NCI-H510A (cell line): ENCODE measurements at places on chromosomes 2 and 18.

GRCh38 chr2:65062843-65063825 lies 6.9 kb downstream of the CEP68 start:
- no peak for DNase-seq

DNA sequence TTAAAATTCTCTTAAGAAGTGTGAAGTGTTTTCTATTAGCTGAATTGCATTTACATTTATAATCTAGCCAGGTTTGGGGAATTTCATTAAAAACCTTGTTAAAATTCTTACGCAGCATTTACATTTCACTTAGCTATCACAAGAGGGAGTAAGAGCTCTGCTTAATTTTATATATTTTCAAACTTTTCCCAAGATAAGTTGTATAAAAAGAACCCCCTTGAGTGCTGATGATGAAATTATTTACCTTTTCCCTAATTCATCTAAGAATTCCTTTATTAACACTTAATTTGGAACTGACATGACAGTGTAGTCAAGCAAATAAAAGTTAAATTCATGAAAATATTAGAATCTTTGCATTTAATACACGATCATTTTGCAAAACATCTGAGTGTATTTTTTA lies 54.2 kb upstream of the ZSWIM2 start:
- no peak for DNase-seq

DNA sequence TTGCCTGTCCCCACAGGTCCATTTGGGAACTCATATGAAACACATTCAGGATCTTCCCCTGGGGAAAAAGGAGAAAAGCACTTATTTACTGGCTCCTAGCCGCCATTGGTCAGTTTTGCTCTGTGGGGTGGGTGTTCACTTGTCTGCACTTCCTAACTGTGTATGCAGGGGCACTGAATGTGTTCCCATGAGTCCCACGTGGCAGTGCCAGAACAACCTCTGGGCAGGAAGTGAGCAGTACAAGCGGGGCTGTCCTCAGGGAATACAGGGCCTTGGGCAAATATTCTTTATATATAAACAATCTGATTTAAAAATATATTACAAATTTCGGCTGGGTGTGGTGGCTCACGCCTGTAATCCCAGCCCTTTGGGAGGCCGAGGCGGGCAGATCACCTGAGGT lies 21.8 kb upstream of the CTIF start:
- no peak for DNase-seq

- peak; percentile 59 for DNase-seq
Measured at GRCh38 chr2:209771474-209772289, at the start of gene UNC80. TSS of gene UNC80 (plus strand) at chr2:209771832. CDS start at chr2:209772073, 241 bp downstream.

DNA sequence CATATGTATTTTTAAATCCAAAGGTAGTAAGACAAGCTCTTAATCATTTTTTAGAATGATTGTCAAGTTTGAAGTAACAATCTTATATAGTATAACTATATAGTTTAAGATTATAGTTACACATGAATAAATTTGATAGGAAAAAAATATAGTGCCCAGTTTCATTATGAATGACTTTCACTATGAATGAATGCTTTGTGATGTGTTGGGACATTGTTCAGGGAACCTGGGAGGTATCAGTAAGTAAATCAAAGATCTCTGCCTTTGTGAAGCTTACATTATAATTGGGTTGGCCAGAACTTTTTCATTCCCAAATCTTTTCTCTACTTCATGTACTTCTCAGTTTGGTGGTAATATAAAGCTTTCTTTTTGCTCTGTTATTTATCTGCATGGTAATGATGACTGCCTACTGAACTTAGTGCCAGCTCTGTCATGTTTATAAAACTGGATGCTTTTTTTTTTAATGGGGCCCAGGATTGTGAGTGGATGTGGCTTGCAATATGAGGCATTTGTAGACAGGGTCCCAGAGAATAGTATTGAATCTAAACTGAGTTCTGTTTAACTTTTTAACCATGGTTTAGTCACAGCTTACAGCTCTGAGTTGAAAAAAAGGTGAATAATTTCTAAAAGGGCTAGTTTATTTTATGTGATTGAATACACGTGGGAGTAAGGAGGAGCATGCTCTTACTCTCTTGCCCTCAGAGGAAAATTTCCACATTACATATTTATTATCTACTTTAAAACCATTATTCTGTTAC lies 23.3 kb downstream of the GLS start:
- no peak for DNase-seq

DNA sequence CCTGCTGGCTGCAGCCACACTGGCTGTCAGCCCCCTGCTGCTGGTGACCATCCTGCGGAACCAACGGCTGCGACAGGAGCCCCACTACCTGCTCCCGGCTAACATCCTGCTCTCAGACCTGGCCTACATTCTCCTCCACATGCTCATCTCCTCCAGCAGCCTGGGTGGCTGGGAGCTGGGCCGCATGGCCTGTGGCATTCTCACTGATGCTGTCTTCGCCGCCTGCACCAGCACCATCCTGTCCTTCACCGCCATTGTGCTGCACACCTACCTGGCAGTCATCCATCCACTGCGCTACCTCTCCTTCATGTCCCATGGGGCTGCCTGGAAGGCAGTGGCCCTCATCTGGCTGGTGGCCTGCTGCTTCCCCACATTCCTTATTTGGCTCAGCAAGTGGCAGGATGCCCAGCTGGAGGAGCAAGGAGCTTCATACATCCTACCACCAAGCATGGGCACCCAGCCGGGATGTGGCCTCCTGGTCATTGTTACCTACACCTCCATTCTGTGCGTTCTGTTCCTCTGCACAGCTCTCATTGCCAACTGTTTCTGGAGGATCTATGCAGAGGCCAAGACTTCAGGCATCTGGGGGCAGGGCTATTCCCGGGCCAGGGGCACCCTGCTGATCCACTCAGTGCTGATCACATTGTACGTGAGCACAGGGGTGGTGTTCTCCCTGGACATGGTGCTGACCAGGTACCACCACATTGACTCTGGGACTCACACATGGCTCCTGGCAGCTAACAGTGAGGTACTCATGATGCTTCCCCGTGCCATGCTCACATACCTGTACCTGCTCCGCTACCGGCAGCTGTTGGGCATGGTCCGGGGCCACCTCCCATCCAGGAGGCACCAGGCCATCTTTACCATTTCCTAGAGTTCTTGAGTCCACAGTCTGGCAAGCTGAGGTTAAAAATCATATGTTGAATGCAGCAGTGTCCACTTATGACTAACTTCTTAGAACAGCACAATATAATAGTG lies 741 bp downstream of the GPR148 start:
- DNase-seq, result no peak

GRCh38 chr2:28643327-28643726 lies 108.3 kb upstream of the PPP1CB start:
- DNase-seq, result no peak

GRCh38 chr2:16243411-16243996 lies 303.2 kb downstream of the MYCN start:
- DNase-seq, result no peak

DNA sequence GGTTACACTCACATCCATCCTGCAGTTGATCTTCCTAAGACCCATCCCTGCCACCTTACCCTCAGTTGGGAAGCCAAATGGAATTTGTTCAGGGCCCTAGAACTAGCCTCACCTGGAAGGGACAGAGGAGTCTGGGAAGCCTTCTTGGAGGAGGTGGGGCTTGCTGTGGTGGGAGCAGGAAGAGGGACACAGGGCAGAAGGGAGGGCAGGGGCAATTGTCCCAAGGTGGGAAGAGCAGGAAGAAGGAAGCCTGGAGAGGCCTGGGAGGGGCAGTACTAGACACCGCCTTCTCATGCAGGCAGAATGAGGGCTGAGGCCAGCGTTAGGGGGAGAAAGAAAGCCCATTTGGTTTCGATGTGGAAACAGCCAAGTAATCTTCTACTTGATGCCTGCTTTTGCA lies 34.1 kb upstream of the ASPRV1 start:
- no peak for DNase-seq

DNA sequence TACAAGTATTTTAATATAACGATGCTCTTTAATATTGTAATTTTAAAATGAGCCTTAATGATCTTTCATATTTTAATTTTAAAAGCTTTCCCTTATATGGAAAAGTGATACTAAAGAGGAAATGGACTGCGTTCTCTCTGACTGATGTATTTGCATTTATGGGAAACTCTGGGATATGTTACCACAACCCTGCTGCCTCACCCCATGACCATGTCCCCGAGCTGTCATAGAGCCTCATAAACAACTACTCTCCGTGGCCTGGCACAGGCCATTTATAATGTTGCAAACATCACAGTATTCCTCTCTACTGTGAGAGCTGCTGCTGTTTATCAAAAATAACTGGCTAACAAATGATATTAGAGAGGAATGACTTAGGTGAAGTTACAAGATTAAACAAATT lies 75.8 kb upstream of the SEC11C start:
- DNase-seq, result no peak

GRCh38 chr2:10120158-10120876 lies 2.2 kb upstream of the RRM2 start:
- DNase-seq, result peak; percentile 97

- DNase-seq, result no peak
Measured at GRCh38 chr2:68766376-68766845, 31.8 kb downstream of the ARHGAP25 start.

GRCh38 chr2:106124905-106125549 lies 69.1 kb downstream of the UXS1 start:
- DNase-seq, result no peak

DNA sequence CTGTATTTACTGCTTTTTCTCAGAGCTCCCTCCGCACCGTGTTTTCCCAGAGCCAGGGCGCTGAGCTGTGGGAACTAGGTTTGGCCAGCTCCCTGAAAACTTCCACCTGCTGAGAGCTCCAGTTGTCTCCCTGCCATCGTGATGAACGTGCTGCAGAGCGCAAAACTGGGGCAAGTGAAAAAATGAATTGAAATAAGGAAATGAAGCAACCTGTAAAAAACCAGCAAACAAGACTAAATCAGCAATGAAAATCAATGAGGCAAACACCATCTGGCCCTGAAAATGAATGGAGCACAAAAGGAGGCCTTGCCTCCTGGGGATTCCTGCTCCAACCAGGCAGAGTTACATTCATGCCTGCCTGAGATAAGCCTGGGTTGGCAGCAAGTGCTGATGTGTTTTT lies 129.9 kb downstream of the MARCHF4 start:
- DNase-seq, result no peak

GRCh38 chr2:102139851-102140250 lies 2.7 kb upstream of the IL1R1 start:
- no peak for DNase-seq

DNA sequence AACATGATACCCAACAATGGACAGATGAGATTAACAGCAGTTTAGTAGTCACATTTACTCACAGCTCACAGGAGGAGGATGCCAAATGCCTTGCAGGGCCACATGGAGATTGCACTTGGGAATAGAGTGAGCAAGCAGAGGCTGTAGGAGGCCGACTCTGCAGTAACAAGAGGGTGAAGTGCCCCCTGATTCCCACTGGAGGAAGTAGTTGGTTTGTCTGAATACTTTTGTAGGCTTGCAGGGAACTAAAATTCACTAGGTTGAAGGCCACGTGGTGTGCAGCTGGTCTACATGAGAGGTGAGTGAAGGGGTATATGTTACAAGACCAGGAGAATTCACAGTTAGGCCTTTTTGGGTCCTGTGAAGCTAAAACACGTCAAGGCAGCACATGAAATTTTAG lies 419.3 kb upstream of the TNP1 start:
- DNase-seq, result no peak

GRCh38 chr2:237721458-237721857 lies 77.1 kb upstream of the RBM44 start:
- no peak for DNase-seq

GRCh38 chr18:45171679-45172191 lies 443.5 kb upstream of the SLC14A2 start:
- DNase-seq, result no peak

DNA sequence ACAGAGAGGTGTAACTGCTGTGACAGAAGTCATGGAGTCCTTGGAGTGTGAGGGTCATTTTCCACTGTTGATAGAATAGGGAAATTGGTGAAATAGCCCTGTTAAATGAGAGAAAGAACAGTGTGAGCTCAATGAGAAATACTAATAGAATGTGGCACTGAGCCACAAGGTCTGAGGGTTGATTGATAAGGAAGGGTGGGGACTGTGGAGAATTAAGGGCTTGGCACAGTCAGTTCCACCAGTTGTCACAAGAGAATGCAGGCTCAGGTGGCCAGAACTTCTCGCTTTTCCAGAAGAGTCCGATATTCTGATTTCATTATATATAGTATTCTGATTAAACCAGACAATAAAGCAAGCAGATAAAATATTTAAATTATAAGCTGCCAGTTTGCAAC lies 9.1 kb upstream of the IL1RN start:
- no peak for DNase-seq

DNA sequence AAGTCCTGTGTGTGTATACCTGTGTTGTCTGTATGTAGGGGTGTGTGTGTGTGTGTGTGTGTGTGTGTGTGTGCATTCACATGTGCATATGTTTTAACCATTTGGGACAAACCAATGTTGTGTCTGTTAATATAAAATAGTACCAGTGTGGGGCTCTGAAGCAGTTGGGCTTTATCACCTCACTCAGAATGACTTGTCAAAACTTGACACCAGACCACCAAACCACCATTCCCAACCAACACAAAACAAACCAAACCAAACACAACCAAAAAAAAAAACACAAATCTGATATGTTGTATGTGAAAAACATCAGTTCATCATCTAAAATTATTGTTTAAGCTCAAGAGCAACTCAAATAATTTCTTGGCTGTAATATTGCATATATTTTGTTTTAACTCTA lies 42.1 kb downstream of the CALCRL start:
- DNase-seq, result no peak

DNA sequence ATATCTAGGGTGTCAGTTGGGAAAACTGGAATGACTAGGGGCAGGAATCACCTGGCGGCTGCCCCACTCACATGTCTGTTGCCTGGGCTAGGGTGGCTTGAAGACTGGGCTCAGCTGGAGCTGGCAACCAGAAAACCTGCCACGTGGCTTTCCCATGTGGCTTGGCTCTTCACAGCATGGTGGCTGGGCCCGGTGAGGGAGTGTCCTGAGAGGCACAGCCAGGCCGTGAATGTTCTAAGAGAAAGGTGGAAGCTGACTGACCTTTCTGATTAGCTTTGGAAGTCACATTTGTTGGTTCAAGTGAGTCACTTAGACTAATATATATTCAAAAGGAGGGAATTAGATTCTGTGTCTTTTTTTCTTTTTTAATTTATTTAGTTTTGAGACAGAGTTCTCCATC lies 22.7 kb downstream of the SP5 start:
- no peak for DNase-seq

DNA sequence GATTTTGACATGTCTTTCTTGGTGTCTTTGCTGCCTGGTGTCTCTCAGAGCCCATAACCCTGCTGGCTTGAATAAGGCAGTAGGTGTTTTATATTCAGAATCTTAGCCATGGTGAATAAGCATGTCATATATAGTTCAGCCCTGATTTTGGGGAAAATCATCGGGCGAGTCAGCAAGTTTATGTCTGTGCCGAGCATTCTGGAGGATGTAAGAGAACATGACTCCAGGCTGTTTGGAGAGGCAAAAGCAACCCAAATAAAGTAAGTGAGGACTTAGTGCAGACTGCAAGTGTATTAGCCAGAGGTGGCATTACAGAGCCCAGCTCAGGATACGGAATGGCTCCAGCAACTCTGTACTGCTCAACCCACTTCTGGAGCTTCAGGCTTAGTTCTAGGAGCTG lies 50.3 kb downstream of the TCF7L1 start:
- no peak for DNase-seq

GRCh38 chr2:139684286-139684860 lies 904.2 kb upstream of the NXPH2 start:
- no peak for DNase-seq
